ENCODE measurements at places on chromosomes 1 and 21.

GRCh38 chr21:45412909-45413611, 8.1 kb downstream of the COL18A1 start:
- H3K4me1 ChIP-seq, result peaks cover 21% of the 10 kb centered on the region
- peaks cover 3% of the 10 kb centered on the region for H3K36me3 ChIP-seq
- H3K27ac ChIP-seq, result no peak overlapping the region
- no peaks in the 10 kb centered on the region for H3K27me3 ChIP-seq
- H3K4me3 ChIP-seq, result no peak overlapping the region
- no peak for DNase-seq

DNA sequence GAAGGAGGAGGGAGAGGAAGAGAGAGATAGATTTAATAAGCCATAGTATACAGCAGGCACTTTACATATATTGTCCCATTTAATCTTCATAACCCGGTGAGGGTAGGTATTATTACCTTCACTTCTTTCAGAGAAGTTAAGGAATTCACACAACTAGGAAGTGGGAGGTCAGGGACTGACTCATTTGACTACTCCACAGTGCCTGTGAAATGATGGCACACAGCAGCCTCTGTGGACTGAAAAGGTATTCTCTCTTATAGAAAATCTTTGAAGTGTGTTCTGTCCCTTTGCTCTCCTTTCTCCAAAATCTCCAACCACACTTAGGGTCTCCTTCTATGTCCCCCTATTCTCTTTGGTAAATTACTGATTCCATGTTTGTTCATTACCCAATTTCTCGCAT, 23.9 kb downstream of the PALMD start:
- H3K27me3 ChIP-seq, result no peaks in the 10 kb centered on the region
- no peak for DNase-seq
- H3K27ac ChIP-seq, result no peak overlapping the region
- no peak overlapping the region for H3K4me3 ChIP-seq
- H3K4me1 ChIP-seq, result no peaks in the 10 kb centered on the region

DNA sequence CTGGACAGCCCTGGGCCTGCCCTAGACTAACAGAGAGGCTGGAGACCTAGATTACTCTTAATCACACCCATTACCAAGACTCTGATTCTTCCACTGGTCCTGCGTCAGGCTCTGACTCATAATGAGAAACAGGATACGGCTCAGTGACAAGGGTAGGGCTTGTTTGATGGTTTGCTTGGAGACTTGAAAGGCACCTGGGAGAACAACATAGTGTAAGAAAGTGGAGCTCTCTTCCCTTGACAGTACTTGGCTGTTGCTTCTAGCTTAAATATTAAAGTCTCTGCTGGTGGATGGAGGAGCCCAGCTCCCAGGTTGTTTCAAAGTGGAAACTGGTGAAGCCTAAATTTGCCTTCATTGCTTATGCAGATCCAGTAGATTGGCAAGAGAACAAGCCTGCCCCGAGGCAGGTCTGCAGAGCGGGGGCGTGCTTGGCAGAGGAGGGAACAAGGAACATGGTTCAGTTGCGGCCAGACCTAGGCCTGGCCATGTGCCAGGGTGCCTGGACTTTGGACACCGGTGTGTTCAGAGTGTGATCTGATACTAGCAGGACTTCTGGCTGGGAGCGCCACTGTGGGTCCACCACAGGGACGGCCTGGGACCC, 480.6 kb downstream of the CAMTA1 start:
- no peak overlapping the region for H3K27ac ChIP-seq
- no peaks in the 10 kb centered on the region for H3K36me3 ChIP-seq
- DNase-seq, result no peak
- no peaks in the 10 kb centered on the region for H3K4me1 ChIP-seq
- no peak overlapping the region for H3K4me3 ChIP-seq
- H3K27me3 ChIP-seq, result no peaks in the 10 kb centered on the region

- no peak overlapping the region for H3K27ac ChIP-seq
- no peaks in the 10 kb centered on the region for H3K27me3 ChIP-seq
- H3K4me1 ChIP-seq, result peaks cover 21% of the 10 kb centered on the region
- no peak for DNase-seq
Observed at GRCh38 chr1:150973258-150973835, 1.3 kb downstream of the CERS2 start.

DNA sequence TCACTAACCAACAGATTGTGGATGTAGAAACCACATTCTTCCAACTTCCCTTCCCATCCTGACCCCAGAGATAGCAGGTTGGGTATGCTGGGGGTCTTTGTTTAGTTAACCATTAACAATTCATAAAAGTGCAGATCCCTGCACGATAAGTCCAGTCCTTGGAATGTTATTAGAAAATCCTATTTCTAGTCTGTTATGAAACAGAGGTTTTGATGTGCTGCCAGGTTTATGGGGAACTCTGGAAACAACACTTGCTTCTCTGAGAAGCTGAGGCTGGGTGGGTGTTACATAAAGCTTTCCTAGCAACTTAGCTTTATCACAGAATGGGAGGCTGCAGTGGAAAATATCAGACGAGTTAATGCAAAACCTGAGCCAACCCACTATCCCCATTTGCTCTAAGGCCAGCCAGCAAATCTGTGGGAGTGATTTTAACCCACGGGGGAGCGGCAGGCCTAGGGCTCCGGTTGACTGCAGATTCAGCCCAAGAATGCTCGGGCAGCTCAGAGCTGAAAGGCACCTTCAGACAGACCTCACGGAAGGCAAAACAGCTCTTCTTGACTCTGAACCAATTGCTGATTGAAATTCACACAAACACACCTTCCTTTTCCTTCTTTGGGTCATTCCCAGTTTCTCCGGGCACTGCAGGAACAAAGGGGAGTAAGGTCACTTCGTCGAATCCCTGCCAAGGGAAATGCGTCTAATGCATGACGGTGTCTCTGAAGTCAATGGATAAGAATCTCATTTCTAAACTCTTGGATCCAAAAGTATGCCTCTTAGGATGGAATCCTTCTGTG, 111.7 kb upstream of the IRF2BP2 start:
- no peak overlapping the region for H3K27ac ChIP-seq
- H3K27me3 ChIP-seq, result no peaks in the 10 kb centered on the region
- no peak overlapping the region for H3K4me3 ChIP-seq
- peaks cover 18% of the 10 kb centered on the region for H3K4me1 ChIP-seq
- no peaks in the 10 kb centered on the region for H3K36me3 ChIP-seq

GRCh38 chr1:77319036-77319705, 37.4 kb downstream of the AK5 start:
- 0 out of 2 replicates have a peak, but pooled peaks cover 1% of the 10 kb centered on the region for H3K4me1 ChIP-seq
- H3K27ac ChIP-seq, result no peak overlapping the region

GRCh38 chr1:202167708-202168415, 7.5 kb upstream of the PTPN7 start:
- no peaks in the 10 kb centered on the region for H3K27me3 ChIP-seq
- H3K4me1 ChIP-seq, result peaks cover 3% of the 10 kb centered on the region
- no peak for DNase-seq
- no peak overlapping the region for H3K4me3 ChIP-seq
- peaks cover 3% of the 10 kb centered on the region for H3K36me3 ChIP-seq
- H3K27ac ChIP-seq, result no peak overlapping the region

- no peak for DNase-seq
- no peak overlapping the region for H3K27ac ChIP-seq
- no peaks in the 10 kb centered on the region for H3K4me1 ChIP-seq
- no peak overlapping the region for H3K4me3 ChIP-seq
- no peaks in the 10 kb centered on the region for H3K27me3 ChIP-seq
Observed at GRCh38 chr1:85544689-85545215, 35.8 kb upstream of the CCN1 start.

DNA sequence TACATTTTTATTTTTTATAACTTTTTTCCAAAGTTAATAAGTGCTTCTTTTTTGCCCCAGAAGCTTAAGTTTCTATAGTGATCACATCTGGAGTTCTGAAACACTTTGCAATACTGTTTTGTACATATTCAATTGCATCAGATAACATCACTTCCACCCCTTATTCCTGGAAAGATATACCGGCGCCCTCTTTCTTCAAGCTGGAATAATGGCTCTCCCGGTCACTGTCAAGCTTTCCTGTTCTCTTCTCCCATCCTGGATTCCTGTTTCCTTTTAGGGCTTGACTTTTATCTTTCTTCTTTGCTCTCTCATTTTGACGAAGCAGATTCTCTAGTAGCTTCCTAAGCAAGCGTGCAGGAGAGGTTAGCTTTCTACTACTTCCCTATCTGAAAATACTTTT, 1866.8 kb downstream of the MRPL39 start:
- H3K4me1 ChIP-seq, result no peaks in the 10 kb centered on the region
- no peaks in the 10 kb centered on the region for H3K27me3 ChIP-seq
- H3K27ac ChIP-seq, result no peak overlapping the region
- DNase-seq, result no peak

GRCh38 chr1:32426489-32427255, 32.4 kb upstream of the BSDC1 start:
- H3K36me3 ChIP-seq, result no peaks in the 10 kb centered on the region
- no peaks in the 10 kb centered on the region for H3K27me3 ChIP-seq
- no peak overlapping the region for H3K4me3 ChIP-seq
- H3K27ac ChIP-seq, result no peak overlapping the region
- no peak for DNase-seq

- no peaks in the 10 kb centered on the region for H3K4me1 ChIP-seq
- H3K4me3 ChIP-seq, result no peak overlapping the region
- no peak for DNase-seq
- no peak overlapping the region for H3K27ac ChIP-seq
- H3K27me3 ChIP-seq, result no peaks in the 10 kb centered on the region
Observed at GRCh38 chr1:222697203-222697602, 15.1 kb downstream of the AIDA start.

- H3K4me3 ChIP-seq, result no peak overlapping the region
- H3K4me1 ChIP-seq, result no peaks in the 10 kb centered on the region
- H3K36me3 ChIP-seq, result no peaks in the 10 kb centered on the region
- H3K27ac ChIP-seq, result no peak overlapping the region
Observed at GRCh38 chr1:241702442-241703373, 50.6 kb downstream of the WDR64 start.

DNA sequence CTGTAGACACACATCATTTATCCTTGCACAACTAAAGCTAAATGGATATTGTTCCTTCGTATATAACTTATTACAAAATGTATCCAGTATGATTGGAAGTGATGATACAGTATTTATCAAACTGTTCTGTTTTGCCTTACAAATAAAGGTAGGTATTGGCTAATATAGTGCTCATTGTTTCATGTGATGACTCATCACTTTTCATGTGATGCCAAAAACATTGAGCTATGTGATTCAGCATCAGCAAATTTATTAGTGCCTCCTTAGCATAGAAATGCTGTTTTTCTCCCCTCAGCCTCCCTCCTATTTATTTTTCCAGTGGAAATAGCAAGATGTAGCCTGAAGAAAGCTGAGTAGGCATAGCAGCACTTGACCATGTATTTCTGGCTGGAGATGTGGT, 228.6 kb upstream of the LYPLAL1 start:
- H3K4me1 ChIP-seq, result no peaks in the 10 kb centered on the region
- H3K4me3 ChIP-seq, result no peak overlapping the region
- H3K27me3 ChIP-seq, result no peaks in the 10 kb centered on the region
- no peak overlapping the region for H3K27ac ChIP-seq
- no peaks in the 10 kb centered on the region for H3K36me3 ChIP-seq

DNA sequence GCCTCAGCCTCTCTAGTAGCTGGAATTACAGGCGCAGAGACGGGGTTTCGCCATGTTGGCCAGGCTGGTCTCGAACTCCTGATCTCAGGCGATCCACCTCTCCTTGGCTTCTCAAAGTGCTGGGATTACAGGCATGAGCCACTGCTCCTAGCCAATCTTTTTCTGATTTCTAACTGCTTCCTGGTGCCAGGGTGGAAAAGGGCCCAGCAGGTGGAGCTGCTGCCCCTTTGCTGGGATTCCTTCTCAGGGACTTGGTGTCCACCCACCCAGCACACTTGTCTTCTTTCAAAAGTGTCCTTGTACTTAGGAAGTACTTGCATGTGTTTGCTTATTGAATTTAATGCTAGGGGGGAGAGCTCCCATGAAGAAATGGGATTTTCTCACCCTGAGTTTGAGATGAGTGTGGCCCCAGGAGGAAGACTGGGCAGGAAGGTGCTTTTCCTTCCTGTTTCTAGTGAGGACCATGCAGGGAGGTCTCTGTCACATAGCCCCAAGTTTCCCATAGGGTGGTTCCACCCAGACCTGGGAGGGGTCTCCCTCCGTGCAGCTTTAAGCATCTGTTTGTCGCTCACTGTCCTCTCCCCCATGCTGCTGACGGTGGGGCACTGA, 14.2 kb downstream of the UTP11 start:
- no peak for DNase-seq
- H3K4me3 ChIP-seq, result no peak overlapping the region
- no peaks in the 10 kb centered on the region for H3K27me3 ChIP-seq
- H3K27ac ChIP-seq, result no peak overlapping the region
- H3K36me3 ChIP-seq, result peaks cover 12% of the 10 kb centered on the region
- H3K4me1 ChIP-seq, result peaks cover 15% of the 10 kb centered on the region

DNA sequence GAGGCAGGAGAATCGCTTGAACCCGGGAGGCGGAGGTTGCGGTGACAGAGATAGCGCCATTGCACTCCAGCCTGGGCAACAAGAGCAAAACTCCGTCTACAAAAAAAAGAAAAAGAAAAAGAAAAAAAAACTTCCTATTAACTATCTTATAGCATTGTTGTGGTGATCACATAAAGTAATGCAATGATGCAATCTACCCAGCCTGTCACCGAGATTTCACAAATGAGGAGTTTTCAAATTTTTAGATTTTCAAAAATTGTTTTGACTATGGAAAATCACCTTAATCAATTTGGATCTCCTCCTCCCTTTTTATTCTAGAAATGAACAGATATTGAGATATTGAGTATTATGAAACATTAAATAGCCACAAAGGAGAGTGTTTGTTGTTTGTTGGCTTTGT, 8.0 kb downstream of the FMO5 start:
- no peak overlapping the region for H3K4me3 ChIP-seq
- H3K4me1 ChIP-seq, result no peaks in the 10 kb centered on the region
- no peaks in the 10 kb centered on the region for H3K36me3 ChIP-seq
- no peaks in the 10 kb centered on the region for H3K27me3 ChIP-seq
- H3K27ac ChIP-seq, result no peak overlapping the region

- DNase-seq, result no peak
- no peaks in the 10 kb centered on the region for H3K36me3 ChIP-seq
- H3K27me3 ChIP-seq, result no peaks in the 10 kb centered on the region
- no peak overlapping the region for H3K4me3 ChIP-seq
- no peaks in the 10 kb centered on the region for H3K4me1 ChIP-seq
- H3K27ac ChIP-seq, result no peak overlapping the region
Observed at GRCh38 chr1:231515748-231516147, 12.7 kb upstream of the TSNAX start.

- H3K4me1 ChIP-seq, result no peaks in the 10 kb centered on the region
- H3K4me3 ChIP-seq, result no peak overlapping the region
- no peak overlapping the region for H3K27ac ChIP-seq
Observed at GRCh38 chr1:187654635-187655034, 825.9 kb downstream of the PLA2G4A start.

- no peaks in the 10 kb centered on the region for H3K27me3 ChIP-seq
- H3K36me3 ChIP-seq, result no peaks in the 10 kb centered on the region
- peaks cover 5% of the 10 kb centered on the region for H3K4me1 ChIP-seq
- no peak for DNase-seq
Observed at GRCh38 chr1:224884361-224884801, 45.1 kb upstream of the DNAH14 start.

- peaks cover 16% of the 10 kb centered on the region for H3K4me1 ChIP-seq
- H3K36me3 ChIP-seq, result no peaks in the 10 kb centered on the region
- DNase-seq, result no peak
- H3K27ac ChIP-seq, result peak overlapping the region; percentile 28
Observed at GRCh38 chr1:201676197-201676596, 137.3 kb downstream of the NAV1 start.

- no peaks in the 10 kb centered on the region for H3K4me1 ChIP-seq
- no peaks in the 10 kb centered on the region for H3K27me3 ChIP-seq
- H3K27ac ChIP-seq, result no peak overlapping the region
- DNase-seq, result no peak
Observed at GRCh38 chr1:9422911-9423505, 116.3 kb upstream of the SLC25A33 start.
